ENCODE measurements at places on chromosomes 1 and 21.
A peak's percentile ranks its signal among the peaks of the same experiment; 100 is the strongest.

DNA sequence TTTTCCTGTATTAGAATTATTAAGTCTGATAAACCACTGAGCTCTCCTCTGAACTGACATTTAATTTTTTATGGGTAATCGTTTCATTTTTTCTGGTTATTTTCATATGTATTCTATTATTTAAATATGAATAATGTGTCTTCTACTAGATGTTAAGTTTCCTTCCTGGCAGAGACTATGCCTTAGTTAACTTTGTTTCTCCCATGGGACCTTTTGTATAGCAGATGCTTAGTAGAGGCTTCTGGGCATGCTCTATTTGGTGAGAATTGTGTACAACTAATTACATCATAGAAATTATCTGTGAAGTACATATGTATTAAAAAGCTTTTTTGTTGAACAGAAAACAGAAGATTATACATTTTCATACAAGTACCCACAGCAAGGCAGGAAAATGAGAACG lies 23.4 kb downstream of the CTBS start:
- DNase-seq: no peak

GRCh38 chr1:164914208-164914607 lies 355.2 kb downstream of the PBX1 start:
- no peak for DNase-seq

DNA sequence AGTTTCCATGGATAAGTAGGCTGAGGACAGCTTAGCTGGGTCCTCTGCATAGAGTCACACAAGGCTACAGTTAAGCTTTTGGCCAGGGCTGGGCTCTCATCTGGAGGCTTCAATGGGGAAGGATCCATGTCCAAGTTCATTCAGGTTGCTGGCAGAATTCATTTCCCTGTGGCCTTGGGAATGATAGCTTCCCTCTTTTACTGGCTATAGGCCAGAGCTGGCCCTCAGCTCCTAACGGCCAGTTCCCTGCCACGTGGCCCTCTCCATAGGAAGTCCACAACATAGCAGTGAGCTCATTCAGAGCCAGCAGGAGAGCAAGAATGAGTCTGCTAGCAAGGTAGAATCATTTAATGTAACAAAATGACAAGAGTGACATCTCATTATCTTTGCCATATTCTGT lies 15.1 kb upstream of the PODN start:
- DNase-seq: no peak

DNA sequence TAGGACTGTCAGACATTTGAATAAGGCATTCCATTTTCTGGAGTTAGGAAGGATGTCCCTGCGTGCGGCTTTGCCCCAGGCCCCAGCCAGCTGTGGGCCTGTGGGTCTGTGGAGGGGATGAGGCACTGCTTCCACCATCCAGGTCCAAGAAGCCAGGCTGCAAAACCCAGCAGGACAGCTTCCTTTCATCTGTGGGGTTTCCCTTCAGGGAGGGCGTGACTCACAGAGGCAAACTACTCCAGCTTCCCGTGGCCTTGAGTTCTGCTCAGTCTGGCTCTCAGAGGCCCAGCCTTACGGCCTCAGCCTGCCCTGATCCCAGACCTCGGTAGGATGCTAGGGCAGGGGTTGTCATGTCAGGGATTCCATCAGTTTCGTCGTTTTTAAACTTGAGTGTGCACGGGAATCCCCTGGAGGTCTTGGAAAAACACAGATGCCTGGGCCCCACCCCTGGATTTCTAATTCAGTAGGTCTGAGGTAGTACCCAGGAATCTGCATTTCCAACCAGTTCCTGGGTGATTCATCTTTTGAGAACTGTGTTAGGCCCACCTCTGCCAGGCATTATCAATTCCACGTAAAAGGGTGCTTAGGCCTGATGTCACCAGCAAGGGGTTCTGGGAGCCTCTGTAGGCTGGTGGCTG lies 32.3 kb upstream of the TENT5C start:
- DNase-seq: no peak

- DNase-seq: no peak
Observed at GRCh38 chr1:150730130-150730721, 9.5 kb upstream of the HORMAD1 start.

DNA sequence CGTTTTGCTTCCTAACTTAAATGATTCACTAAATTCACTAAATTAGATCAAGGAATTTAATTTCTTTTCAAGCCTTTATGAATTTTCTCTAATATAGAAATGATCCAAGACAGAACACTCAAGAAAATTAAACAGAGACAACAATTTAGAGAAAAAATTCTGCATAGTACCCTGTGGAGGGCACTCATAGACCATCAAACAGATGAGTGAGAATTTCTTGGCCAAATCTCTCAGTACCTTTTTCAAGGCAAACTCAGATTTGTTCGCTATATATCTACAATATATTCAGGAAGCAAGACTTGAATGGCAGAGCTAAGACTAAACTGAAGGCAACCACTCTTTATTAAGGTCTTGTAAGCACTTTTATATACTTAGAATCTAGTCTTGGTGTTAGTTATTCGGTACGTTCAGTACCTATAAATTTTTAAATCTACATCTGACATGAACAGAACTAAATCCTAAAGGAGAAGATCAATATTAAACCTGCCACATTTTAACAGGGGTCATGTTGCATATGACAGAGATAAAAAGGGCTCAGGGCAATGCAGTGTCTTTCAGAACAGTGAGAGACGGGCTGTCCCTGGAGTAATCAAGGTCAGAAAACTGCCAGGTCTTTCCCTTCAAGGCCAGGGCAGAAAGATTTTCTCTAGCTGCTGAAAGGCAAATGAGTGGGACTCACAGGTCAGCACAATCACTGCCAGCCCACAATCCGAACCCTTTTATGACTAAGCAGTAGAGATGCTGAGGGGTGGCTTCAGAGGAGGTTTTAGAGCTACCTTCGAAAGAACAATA lies 118.8 kb upstream of the TMPRSS15 start:
- no peak for DNase-seq

GRCh38 chr1:49346767-49347349 lies 570.2 kb upstream of the BEND5 start:
- DNase-seq: no peak

DNA sequence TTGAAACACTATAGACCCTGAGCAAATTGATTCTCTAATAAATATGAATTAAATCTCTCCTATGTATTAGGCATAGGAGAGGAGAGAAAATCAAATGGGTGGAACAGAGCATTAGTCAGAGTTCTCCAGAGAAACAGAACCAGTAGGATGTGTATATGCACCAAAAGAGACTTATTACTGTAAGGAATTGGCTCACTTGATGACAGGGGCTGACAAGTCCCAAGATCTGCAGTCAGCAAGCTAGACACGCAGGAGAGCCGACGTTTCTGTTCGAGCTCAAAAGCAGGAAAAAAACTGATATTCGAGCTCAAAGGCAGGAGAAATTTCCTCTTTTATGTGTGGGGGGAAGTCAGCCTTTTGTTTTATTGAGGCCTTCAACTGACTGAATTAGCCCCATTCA lies 259.2 kb upstream of the KAZN start:
- DNase-seq: no peak

- no peak for DNase-seq
Observed at GRCh38 chr1:98468111-98468717, 193.3 kb upstream of the SNX7 start.

DNA sequence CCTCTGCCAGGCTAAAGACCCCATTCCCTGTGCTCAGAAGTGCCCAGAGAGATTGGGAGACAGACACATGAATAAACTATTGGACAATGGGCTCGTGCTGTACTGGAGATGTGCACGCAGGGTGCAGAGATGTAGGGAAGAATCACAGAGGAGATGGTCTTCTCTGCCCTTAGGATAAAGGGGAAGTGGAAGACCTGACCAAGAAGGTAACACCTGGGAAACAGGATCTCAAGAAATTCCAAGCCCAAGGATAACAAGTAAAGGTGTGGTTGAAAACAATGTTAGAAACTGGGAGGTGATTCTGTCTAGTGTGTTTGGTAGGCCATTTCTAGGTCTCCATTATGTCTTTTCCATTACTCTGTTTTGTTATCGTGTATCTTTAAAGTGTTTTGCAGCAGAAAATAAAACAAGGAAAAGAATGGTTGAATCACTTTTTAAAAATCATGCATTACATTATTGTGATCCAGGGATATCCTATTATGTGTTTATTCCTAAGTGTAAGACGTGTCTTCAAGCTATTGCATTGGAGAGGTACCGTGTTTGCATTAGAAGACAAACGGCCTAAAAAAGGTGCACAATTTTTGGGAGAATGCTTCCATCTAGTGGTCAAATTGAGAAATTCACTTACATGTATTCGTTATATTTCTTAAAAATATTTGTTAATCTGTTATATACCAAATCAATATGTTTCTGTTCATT lies 40.8 kb upstream of the KCTD3 start:
- peak; percentile 0 for DNase-seq

DNA sequence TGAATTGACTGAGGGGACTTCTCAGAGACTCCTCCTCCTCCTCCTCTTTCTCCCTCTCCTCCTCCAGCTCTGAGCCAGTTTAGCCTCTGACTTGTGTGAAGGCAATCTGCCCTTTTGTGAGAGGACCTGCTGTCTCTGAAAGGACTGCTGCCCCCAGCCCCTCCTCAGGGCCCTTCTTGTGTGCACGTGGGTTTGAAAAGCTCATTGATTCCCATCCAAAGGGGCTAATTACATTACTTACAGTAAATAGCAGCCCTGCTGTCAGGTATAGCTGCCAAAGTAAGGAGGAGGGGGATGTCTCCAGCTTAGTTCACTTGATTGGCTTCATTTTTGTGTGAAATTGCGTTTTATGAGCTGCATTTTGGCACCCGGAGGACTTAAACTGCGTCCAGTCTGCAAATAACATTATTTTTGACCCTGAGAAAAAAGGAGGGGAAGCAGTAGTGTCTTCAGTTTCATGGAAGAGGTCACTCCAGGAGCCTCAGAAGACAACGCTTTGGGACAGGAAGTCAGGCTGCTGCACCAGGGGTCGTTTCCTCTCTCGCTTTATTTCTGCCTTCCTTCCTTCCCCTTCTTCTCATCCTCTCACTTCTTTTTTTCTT lies 1.8 kb upstream of the LHX9 start:
- DNase-seq: no peak

GRCh38 chr1:187396929-187397796 lies 568.4 kb downstream of the PLA2G4A start:
- DNase-seq: no peak

DNA sequence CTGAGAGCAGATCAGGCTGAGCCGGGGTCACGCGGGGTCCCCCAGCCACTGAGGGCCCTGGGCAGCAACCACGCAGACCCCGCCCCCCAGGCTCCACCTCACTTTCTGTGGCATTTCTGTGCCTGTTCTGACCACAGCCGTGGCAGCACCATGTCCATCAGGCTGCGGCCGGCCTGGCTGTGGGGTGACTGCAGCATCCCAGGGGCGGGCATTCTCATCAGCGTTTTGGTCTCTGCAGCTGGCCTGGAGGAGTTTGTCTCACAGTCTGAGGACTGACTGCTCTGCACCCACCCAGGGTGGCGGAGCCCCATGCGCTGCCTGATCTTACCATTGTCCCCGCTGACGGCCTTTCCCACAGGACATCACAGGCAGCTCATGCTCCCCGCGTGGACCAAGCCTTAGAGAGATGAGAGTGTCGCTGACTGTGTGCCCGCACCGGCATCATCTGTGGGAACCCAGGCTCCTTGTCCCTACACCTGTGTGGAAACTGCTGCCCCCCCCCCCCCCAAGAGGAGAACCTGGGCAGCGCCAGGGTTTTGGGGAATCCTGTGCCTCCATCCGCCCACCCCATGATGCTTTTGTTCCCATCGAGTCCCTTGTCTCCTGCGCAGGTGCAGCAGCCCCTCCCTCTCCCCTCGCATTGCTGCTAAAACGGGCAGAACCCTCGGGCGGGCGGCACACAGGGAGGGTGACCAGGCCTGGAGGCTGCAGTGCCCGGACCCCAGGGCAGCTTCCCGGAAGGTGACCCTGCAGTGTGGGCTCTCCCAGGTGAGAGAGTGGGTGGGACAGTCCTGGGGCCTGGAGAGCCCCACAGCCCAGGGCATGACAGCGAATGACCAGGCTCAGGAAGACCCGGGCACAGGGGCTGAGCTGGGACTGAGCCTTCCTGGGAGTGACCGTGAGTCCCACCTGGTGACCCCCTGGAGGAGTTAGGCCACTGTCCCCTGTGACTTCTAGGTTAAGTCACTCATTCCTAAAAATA lies 1.8 kb downstream of the KRTAP10-1 start:
- no peak for DNase-seq

DNA sequence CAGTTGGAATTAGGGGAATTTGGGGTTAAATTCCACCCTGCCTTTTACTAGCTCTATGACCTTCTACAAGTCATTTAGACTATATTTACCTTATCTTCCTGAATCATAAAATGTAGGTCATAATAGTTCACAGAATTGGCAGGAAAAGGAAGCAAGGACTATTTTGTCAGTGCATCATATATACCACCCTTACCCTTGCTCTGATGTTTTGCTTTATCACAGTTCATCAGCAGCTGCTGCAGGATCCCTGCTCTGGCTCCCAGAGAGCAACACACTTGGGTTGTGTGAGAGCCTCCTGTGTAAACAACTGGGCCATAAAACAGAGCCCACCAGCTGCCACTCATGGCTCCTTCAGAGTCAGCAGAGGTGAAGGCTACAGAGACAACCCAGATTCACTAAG lies 631.6 kb upstream of the CAMK1G start:
- no peak for DNase-seq

DNA sequence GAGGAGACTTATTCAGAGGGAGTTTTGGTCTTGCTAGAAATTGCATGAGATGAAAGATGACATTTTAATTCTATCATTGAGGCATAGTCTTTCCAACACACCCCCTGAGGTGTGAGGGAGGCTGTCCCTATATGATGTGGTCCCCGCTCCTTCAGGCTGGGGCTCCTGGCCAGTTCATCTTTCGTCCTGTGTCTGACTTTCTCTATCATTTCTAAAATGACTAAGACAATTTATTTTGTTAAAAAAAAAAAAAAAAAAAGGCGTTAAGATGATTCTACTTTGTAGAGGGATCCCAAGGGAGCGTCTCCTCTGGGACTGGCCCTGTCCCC lies 50.5 kb downstream of the PRKCZ start:
- no peak for DNase-seq

GRCh38 chr1:200379432-200379757 lies 30.4 kb downstream of the ZNF281 start:
- DNase-seq: no peak

DNA sequence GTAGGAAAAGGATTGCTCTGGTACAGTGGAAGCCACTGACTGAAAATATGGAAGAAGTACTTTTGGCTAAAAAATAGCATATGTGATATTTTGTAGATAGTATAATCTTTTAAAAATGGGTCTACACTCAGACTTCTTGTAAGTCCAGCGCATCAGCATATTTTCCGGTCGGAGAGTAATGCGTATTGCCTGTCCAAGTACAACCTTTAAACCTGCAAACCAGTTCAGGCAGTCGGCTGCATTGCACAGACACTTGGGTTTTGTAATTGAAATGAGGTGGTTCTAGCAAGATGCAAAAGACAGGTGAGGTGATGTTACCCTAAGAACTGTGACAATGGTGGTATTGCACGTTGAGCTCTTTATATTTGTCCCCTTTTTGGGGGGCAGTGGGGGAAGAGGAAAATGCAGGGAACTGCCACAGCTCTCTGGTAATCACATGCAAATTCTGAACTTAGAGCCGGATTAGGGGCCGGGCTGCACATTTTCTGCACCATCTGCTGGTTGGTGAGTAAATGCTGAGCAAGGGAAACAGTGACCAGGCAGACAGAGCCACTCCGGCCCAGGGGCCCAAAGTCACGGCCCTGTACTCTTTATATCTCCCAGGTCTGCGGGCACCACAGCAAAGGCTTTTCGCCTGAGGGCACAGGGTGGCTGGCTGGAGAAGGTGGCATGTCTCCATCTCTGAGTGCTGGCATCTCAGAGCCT lies 2.3 kb downstream of the GPR137B start:
- no peak for DNase-seq

Measured in frontal cortex (tissue), 4 donors.